ENCODE measurements at places on chromosomes 16 and 17.

GRCh38 chr16:31428638-31429247 is 583 bp upstream of the COX6A2 start:
- no peak for DNase-seq

DNA sequence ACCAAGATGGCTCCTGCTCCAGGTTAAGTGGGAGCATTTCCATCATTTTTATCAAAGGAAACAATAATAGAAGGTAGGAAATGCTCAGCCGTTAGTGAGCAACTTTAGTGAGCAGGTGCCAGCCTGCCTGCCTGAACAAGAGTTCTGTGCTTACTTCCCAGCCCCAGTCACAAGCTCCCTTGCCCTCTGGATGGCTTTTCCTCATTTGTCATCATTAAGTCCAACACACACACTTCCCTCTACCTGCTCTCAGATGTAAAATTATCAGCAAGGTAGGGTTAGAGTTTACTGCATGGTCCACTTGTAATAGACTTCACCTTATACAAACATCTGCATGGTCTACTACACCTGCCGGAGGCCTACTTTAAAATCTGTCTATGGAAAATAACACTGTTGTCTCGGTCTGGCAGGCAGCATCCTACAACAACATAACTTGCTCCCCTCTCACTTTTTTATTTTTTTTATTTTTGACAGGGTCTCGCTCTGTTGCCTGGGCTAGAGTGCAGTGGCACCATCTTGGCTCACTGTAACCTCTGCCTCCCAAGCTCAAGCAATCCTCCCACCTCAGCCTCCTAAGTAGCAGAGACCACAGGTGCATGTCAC is 12.7 kb downstream of the TEX2 start:
- peak; percentile 24 for DNase-seq

DNA sequence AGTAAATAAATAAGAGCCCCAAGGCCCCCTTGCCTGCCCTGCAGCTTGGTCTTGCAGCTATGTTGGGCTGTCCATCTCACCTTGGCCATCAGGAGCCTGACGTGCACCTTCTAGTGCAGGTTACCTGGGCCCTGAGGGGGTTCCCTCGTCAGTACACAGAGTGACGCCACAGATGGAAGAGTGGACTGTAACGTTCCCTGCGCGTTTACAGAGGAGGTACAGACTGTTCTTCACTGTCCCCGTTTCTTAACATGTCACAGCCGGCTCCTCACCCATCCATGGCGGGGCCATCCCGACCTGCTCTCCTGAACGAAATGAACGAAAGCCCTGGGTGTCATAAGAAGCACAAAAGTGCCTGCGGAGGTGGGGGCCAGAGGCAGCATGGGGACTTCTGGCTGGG is 15.9 kb upstream of the FASN start:
- no peak for DNase-seq

GRCh38 chr16:74503412-74503811 is 82.1 kb upstream of the CLEC18B start:
- no peak for DNase-seq

GRCh38 chr17:82965371-82965770 is 114.0 kb upstream of the METRNL start:
- DNase-seq, result no peak

GRCh38 chr17:40373324-40373723 is 8.8 kb upstream of the GJD3 start:
- DNase-seq, result peak; percentile 46

- DNase-seq, result no peak
Observed at GRCh38 chr16:359871-360697, 7.6 kb upstream of the AXIN1 start.

- DNase-seq, result peak; percentile 60
Observed at GRCh38 chr17:77542551-77543490, 402.1 kb downstream of the SEC14L1 start.

DNA sequence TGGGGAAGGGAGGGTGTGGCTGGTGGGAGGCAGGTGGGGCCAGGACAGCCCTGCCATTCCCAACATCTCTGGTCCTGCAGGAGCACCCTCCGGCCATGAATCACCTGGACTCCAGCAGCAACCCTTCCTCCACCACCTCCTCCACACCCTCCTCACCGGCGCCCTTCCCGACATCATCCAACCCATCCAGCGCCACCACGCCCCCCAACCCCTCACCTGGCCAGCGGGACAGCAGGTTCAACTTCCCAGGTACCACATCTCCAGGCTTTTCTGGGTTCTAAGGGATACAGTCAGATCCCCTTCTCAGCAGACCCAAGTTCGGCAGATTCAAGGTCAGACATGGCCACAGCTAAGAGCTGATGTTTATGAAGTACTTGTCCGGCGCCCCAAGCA is 33.8 kb upstream of the LGALS9 start:
- DNase-seq, result no peak

DNA sequence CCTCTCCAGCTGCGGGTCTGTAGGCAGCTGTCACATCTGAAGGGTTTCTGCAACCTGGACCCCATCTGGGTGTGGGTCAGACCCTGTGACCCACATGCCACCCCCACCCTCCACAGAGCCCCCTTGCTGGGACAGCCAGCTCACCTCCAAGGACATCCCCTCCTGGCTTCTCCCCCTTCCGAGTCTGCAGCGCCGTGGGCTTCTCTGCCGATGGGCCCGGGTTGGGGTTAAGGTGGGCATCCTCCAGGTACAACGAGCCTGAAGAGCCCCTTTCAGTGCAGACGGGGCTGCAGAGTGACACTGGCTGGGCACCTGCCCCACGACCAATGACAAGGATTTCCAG is 28.9 kb downstream of the OR1D5 start:
- DNase-seq, result no peak

DNA sequence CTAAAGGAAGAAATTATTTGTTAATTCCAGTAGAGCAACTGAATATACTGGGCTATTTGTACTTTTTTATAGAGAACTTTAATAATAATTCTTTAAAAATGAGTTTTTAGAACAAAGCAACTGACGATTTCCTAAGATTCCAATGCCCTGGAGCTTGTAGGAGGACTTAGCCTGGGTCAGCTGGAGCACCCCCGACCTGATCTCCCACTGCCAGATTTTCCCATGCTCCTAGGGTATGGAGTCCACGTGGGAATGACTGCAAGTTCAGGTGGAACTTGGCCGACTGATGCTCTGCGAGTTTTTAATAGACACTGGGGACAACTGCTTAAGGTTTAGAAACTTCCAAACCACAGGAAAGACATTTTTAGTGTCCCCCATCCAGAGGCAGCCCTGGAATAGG is 25.5 kb upstream of the CACNG5 start:
- DNase-seq, result no peak

DNA sequence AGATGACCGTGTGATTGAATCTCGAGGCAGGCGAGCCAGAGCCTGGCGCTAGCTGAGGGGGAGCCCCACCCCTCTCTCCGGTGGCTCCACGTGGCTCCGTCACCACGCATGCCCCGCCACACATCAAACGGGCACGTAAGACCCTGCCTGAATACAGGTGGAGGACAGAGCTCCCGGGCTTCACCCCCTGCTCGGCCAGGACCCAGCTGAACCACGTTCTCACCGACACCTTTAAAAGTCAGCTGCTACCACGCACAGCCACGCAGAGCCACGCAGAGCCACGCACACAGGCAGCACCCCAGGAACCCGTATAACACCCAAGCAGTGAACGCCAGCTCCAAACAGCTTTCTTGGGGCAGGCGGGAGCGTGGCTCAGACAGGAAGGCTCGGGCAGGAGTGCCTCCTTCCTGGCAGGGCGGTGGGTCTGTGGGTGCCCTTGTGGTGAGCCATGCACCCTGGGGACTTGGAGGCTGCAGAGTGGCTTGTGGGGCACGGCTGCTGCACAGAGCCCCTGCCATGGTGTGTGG is 4.4 kb downstream of the TMEM204 start:
- DNase-seq, result no peak

DNA sequence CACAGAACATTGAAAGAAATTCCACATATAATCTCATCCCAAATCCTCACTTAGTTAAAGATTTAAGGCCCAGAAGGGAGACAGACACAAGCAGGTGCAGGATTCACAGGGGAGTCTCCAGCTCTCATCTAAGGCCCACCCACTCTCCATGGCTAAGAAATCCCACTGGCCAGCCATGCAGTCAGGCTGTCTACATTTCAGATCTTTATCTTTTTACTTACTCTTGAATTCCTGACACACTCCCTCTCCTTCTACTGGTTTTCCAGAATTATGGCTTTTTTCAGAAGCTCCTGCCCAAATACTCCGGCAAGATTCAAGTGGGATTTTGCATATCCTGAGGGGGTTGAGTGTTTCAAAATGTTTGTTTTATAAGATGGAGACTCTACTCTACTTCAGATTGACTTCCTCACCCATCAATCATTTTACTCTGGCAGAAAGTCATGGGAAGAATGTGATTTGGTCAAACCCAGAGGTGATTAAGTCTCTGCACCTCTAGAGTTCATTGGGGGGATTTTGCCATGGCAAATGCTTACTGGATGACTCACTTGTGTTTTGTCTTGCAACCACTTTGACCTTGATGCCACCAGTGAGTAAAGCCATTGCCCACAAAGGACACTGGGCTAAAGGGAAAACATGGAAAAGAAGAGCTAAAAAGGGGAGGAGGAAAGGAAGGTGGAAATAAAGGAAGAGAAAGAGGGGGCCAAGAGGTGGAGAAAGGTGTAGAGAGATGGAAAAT is 688.8 kb upstream of the SALL1 start:
- DNase-seq, result peak; percentile 96

GRCh38 chr16:84058211-84058610 is 15.6 kb upstream of the SLC38A8 start:
- no peak for DNase-seq

DNA sequence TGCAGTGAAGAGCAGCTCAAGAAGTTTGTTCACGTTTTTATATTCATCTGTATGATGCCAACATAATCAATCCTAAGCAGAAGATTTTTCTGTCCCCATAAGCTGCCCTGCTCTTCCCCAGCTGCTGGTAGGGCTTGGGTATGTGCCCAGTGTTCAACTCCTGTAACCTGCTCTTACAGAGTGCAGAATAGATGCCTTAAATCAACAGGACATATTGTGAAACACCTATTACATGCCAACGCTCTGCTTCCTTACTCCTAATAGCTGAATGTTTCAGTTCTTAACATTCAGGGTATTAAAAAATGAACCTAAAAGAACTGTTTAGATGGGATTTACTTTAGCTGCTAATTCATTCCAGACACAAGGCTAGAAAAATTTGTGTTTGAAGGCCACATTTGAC is 190.9 kb downstream of the HS3ST3A1 start:
- DNase-seq, result peak; percentile 58

DNA sequence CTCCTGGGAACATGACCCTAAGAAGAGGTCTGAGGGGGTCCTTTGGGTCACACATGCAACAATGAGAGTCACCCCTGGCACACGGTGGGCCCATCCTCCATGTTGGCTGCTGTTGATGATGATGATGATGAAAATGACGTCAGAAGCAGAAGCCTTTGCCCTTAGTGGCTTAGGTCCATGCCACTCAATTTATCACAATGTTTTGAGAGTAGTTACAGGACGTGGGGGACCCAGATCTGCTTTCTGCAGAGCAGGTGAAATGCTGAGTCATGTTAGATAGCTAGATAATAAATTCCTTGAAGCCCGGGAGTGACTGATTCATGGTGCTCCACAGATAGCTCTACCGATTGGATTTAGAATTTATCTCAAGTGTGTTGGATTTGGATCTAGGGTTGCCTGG is 53.9 kb downstream of the VPS35L start:
- DNase-seq, result no peak
